ENCODE measurements at places on chromosomes 1 and 21.
A peak's percentile ranks its signal among the peaks of the same experiment; 100 is the strongest.

DNA sequence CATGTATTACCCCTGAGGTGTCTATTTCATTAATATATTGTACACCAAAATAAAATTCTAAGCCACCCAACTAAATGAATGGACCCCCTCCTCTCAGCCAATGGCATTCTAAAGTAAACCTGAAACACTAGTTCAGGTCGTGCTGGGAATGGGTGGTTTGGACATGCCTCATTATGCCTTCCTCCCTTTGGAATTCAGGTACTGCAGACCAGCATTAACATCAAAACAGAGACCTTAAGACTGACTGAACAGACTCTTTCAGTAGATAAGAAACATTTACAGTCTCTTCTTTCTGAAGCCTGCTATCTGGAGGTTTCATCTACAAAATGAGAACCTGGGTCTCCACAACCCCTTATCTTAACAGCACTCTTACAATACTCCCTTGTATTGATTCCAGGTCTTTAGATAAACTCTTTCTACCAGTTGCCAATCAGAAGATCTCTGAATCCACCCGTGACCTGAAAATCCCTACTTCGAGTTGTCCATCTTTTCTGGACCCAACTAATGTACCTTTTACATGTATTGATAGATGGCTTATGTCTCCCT is 93.6 kb downstream of the PKN2 start:
- no peak for DNase-seq

GRCh38 chr1:62276791-62277190 is 42.4 kb downstream of the KANK4 start:
- DNase-seq, result no peak

- no peak for DNase-seq
Measured at GRCh38 chr1:31483012-31483946, 70.3 kb downstream of the SERINC2 start.

- DNase-seq, result no peak
Measured at GRCh38 chr1:191675856-191676783, 482.1 kb upstream of the RGS18 start.

DNA sequence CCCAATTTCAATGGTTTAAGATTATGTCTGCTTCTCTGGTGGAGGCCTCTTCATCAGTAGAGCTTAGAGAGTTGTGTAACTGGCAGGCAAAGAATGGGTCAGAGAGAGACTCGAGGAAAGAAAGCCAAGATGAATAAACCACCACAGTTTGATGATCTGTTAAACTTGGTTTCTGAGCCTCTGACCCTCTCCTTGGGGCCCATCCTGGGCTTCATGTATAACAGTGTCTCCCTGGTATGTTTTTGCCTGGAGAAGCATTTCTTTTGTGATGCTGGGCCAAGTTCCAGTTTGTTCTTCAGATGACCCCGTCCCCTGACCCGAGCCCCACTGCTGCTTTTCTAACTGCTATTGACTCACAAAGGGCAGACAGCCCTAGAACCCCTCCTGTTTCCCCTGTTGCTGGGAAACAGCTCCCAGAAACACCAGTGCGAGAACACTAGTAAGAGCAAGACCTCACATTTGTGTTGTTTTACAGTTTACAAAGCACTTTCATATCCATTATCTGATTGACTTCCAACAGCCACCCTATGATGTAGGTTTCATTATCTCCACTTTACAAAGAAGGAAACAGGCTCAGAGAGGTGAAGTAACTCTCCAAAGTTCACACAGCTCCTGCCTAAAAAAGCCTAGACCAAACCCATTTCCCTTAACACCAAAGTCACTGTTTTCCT is 9.0 kb downstream of the CD2 start:
- no peak for DNase-seq

GRCh38 chr1:16440131-16440469 is 424 bp upstream of the NECAP2 start:
- DNase-seq, result no peak

GRCh38 chr1:100344774-100345173 is 7.5 kb upstream of the CDC14A start:
- DNase-seq, result no peak

DNA sequence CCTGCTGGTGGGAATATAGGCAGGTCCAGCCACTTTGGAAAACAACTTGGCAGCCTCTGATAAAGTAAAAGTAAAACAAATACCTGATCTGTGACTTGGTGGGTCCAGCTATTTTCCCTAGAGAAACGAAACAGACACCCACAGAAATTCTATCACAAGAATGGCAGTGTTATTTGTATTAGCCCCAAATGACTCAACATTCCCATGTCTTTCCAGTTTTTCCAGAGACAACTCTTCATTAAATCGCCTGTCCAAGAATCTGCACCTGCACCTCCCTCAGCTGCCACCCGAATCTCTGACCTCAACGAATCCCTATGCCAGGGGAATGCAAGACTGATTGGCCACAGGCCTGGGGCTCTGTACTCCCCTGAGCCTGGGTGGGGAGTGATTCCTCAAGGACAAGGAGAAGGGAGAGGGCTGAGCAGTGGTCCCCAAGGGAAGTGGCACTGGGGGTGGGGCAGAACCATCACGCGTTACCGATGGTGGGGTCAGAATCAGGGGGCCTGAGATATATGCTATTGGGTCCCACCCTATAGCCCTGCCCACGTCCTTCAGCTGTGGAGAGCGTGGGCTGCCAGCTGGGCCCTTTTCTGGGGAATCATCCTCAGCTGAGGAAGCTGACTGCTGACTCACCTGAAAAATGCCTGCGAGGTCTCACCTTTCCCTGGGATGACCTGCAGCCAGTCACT is 553.0 kb downstream of the PTPRU start:
- no peak for DNase-seq

GRCh38 chr1:54883349-54884102 is 3.5 kb downstream of the DHCR24 start:
- no peak for DNase-seq

- DNase-seq, result no peak
Measured at GRCh38 chr1:64581135-64581842, 111.4 kb downstream of the CACHD1 start.

DNA sequence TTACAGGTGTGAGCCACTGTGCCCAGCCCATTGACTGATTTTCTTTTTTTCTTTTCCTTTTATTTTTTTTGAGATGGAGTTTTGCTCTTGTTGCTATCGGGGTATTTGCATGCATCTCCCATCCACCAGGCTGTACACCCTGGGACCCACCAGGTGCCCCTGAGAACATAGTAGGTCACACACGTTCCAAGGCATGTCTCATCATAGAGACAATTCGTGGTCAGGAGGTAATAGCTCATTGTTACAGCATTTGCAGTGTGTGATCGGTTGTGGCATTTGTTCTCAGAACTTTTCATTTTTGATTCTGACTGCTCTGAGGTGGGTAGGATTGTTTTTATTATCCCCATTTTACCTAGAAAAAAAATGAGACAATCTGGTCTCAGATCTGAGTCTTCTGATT is 29.6 kb downstream of the BCL9 start:
- DNase-seq, result no peak

GRCh38 chr1:61274939-61275338 is 192.6 kb downstream of the NFIA start:
- DNase-seq, result no peak

GRCh38 chr1:211331011-211331709 is 4.5 kb downstream of the TRAF5 start:
- DNase-seq, result no peak

GRCh38 chr1:206479183-206480125 is 9.2 kb downstream of the IKBKE start:
- peak; percentile 13 for DNase-seq

DNA sequence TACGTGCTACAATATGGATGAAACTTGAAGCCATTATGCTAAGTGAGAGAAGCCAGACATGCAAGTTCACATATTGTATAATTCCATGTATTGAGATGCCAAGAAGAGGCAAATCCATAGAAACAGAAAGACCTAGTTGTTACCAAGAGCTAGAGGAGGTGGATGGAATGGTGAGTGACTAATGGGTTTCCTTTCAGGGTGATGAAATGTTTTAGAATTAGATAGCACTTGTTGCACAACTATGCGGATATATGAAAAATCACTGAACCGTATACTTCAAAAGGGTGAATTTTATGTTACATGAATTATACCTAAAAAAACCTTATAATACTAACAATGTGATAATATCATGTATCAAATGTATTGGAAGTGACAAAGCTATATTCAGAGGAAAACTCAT is 18.1 kb downstream of the EPHA10 start:
- DNase-seq, result no peak

DNA sequence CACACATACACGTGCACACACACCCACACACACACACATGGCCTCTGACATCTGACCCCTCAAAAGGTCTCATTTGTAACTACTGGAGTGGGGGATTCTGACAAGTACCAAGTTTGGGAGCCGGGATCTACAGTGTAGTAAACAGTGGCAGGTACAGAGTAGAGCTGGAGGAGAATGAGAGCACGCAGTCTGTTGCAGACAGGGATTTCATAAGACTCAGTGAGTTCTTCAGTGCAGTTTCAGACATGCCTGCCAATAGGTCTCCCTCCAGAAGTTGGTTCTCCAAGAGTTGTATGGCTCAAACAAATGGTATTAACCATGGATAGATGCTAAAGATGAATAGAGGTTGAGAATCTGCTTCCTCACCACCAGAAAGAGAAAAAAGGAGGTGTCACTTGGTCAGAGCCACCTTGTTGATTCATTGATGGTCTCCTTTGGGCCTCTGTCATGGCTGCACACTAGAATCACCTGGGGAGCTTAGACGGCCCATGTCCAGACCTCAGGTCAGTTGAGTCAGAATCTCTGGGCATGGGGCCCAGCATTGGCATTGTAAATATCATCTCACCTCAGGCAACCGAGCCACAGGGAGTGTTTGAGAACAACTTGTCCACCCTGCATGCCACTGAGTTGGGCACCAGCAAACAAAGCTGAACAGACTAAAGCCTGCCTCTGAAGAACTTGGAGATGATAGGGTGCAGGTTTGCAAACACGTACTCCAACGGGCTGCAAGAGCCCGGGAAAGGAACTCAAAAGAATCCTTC is 122.1 kb downstream of the EDEM3 start:
- DNase-seq, result no peak

GRCh38 chr1:153631047-153632022 is 2.5 kb upstream of the CHTOP start:
- DNase-seq, result no peak

GRCh38 chr1:241899210-241899609 is 51.2 kb downstream of the EXO1 start:
- DNase-seq, result no peak

DNA sequence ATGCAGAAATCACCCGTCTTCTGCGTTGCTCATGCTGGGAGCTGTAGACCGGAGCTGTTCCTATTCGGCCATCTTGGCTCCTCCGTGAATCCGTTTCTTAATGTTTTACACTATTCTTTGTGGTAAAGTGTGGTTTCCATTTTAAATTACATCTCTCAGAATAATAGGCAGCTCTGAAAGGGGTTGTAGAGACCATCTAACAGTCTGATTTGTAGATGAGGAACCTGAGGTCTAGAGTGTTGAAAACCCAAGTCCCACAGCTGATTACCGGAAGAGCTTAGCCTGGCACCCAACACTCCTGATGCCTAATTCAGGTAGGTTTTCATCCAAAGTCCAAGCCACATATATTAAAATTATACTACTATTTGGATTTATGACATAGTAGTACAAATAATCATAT is 144.0 kb downstream of the LEPR start:
- DNase-seq, result no peak

DNA sequence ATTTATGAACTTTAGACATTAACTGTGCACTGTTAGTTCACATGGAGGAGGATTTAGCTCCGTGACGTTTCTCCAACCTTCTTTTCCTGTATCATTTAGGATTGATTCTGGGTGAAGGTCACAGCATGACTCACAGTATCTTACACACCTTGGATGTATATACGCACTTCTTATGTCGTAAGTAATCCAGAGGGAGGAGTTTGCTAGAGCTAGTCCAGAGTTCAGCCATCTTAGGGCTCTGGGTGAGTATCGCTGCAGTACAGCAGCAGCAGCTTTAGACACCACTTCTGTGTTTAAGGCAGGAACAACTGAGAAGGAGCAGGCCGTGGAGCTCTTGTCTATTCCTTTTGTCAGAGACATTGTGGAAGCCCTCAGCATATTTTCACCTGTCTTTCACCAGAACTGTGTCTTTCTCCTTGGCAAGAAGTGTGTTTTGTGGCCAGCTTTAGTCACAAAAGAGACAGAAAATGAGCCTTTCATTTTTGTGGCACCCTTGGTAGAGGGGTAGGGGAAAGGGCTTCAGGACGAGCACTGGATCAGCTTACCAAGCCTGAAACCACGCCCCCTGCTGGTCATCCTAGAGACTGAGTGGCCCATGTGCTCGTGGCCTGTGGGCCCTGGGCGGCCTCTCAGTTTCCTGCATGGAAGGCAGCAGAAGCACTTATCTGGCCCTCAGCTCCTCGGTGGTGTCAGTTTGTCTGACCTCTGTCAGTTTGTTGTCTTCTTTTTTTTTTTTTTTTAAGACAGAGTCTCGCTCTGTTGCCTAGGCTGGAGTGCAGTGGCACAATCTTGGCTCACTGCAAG is 64.0 kb downstream of the ADARB1 start:
- no peak for DNase-seq

DNA sequence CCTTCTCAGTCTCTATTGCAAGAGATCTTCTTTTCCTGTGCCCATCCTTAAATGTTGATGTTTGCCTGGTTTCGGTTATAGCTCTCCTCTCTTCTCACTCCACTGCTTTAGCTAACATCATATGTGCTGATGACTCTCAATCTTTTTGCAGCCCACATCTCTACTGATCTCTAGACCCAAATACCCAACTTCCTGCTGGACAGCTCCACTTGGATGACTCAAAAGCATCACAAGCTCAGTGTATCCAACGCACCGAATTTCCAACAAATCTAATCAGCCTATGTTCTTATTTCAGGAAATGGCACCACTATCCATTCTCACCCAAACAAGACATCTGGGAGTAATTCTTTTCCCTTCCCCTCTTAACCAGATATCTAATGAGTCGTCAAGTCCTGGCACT is 79.1 kb upstream of the ARTN start:
- no peak for DNase-seq

- DNase-seq, result no peak
Measured at GRCh38 chr21:19148056-19148455, 744.5 kb upstream of the TMPRSS15 start.

- no peak for DNase-seq
Measured at GRCh38 chr1:165928075-165928731, 100.8 kb downstream of the UCK2 start.

DNA sequence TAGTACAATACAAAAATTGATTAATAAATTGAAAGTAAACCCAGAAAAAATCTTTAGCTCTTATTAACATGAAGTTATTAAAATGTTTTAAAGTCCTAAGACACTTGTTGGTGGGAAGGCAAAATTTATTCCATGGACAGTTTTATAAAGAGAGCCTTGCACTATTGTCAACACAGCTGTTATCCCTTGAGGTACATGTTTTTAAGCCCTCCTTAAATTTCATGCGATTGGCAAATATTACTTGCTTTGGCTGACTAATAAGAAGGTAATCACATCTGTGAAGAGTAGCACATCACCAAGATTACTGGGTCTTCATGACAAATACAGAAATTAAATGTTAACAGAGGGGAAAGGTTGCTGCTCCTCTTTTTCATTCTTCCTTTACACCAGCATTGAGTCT is 611.1 kb downstream of the BRINP3 start:
- DNase-seq, result no peak

- no peak for DNase-seq
Measured at GRCh38 chr1:67840449-67840848, 7.2 kb upstream of the GNG12 start.

All from NCI-H1417 treated with DMSO at 0.1 percent for 48 hours (cell line).